ENCODE measurements at places on chromosomes 5 and 9.

- DNase-seq, result no peak
Observed at GRCh38 chr5:151153766-151154272, 3.8 kb downstream of the ANXA6 start.

- DNase-seq, result no peak
Observed at GRCh38 chr5:142262683-142263082, 62.1 kb downstream of the SPRY4 start.

- DNase-seq, result no peak
Observed at GRCh38 chr9:100350188-100350587, 2.6 kb downstream of the TEX10 start.

GRCh38 chr5:135076051-135076491 lies 42.0 kb upstream of the PITX1 start:
- no peak for DNase-seq

GRCh38 chr9:96874947-96875460 lies 20.7 kb upstream of the ZNF782 start:
- no peak for DNase-seq

GRCh38 chr5:73433982-73434342 lies 14.6 kb downstream of the FOXD1 start:
- DNase-seq, result no peak

GRCh38 chr5:133957591-133957990 lies 10.8 kb downstream of the C5orf15 start:
- DNase-seq, result no peak

DNA sequence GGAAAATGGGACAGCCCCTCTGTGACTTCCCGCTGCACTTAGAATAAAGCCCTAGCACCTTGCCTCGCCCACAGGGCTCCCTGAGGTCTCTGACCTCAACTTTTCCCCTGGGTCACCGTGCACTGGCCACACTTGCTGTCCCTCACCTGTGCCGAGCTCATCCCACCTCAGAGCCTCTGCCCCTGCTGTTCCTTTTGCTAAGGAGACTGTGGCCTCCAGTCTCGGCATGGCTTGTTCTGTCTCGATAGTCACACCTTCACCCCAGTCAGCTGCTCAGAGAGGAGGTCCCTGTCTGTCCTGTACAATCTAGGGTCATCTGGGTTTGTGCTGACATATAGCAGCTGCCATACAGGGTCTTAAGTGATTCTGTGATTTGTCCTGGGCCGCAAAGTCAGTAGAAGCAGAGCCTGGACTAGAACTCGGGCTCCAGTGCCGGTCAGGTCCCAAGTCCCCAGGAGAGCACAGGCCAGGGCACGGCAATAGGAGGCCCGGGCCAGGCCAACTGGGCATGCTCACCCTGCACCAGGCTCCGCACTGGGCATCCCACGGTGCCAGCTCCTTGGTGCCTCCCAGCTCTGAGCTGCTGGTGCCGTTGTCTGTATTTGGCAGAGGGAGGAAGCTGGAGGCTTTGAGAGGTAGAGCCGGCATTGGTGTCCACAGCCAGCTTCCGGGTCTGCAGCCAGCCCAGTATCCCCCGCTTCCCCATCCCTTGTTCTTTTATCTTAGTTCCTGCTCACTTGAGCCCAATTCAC lies 35.2 kb downstream of the NCS1 start:
- DNase-seq, result no peak

DNA sequence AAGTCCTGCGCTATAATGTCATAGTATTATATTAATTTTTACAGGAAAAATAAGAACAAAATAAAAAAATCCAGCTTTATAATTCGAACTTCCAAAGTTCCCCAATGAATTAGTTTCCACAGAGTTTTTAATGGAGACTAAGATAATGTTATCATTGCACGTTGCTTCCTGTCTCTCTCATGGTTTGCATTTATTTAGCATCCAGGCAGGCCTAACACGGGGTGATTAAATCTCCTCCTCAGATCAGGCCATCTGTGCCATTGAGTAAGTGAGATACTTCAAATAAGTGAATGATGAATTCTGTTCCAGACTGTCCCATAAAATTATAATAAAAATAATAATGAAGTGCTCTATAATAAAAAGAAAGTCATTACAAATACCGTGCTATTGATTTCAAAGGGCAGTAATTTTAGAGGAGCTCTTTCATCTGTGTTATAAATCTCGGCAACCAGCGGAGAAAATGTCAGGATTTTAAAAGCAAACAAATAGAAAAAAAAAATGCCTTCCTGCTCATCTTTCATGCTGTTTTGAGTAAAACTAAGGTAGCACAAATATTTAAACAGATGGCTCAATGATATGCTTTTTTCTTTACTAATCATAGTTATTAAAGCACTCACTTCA lies 570.6 kb upstream of the ZNF608 start:
- no peak for DNase-seq

GRCh38 chr5:27328480-27328879 lies 290.1 kb upstream of the CDH9 start:
- no peak for DNase-seq

- DNase-seq, result no peak
Observed at GRCh38 chr9:135914921-135915320, 7.6 kb upstream of the CAMSAP1 start.

- DNase-seq, result no peak
Observed at GRCh38 chr9:4334410-4334813, 34.5 kb upstream of the GLIS3 start.

GRCh38 chr5:131810510-131811249 lies 13.9 kb upstream of the FNIP1 start:
- no peak for DNase-seq

DNA sequence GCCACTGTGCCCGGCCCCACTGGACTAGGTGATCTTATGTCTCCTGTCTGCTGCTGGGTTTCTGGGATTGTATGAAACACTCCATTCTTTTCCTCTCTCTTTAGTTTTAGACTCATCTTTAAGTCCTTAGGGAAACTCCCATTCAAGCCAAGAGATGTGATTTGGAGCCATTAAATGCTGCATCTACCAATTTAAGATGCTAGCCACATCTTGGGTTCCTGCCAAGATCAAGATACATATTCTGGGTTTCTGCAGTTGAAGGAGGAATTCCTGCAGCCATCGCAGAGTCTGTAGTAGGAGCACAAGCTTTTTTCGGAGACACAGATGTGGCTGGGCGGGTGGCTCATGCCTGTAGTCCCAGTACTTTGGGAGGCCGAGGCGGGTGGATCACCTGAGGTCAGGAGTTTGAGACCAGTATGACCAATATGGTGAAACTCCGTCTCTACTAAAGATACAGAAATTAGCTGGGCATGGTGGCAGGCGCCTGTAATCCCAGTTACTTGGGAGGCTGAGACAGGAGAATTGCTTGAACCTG lies 23.2 kb downstream of the STXBP1 start:
- DNase-seq, result no peak

DNA sequence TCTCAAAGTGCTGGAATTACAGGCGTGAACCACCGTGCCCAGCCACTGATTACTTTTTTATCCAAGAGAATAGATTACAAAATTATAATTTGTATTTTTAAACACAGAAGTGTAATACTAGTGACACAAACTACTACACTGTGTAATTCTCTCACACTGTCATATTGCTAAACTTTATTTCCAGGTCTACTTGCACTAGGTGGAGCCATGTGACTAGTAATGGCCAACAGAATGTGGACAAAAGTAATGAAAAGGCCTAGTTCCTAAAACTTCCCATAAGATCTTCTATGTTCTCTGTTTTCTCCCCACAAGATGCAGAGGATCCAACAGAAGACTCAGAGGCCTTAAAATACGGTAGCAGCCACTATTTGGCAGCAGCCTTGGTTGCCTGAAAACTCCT lies 27.3 kb downstream of the NADK2 start:
- no peak for DNase-seq

- DNase-seq, result no peak
Observed at GRCh38 chr5:178434016-178434761, 156.0 kb downstream of the COL23A1 start.

GRCh38 chr9:12681620-12682019 lies 11.6 kb upstream of the TYRP1 start:
- DNase-seq, result no peak

GRCh38 chr9:86046071-86046636 lies 53.2 kb downstream of the GOLM1 start:
- no peak for DNase-seq

- DNase-seq, result no peak
Observed at GRCh38 chr9:83754383-83754977, 46.7 kb upstream of the UBQLN1 start.

GRCh38 chr9:7935681-7936080 lies 136.1 kb upstream of the DMAC1 start:
- no peak for DNase-seq

DNA sequence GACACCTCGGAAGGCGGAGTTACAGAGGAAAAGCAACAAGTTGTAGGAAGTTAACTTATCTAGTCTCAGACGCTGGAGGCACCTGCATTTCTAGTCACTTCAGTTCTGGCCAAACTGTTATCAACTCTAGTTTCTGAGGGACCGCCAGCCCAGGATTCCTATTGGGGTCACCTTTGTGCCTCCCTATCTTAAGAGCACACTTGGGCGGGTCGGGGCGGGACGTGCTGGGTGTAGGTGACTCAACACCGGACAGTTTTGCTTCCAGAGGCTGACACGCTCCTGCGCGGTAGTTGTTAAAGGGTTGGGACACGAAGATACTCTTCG lies 679 bp upstream of the KDM4C start:
- peak; percentile 46 for DNase-seq

GRCh38 chr9:94084314-94084713 lies at the start of gene PTPDC1:
TSS of gene PTPDC1 (plus strand) at chr9:94084464. CDS start at chr9:94084531, 67 bp downstream.
- DNase-seq, result no peak

DNA sequence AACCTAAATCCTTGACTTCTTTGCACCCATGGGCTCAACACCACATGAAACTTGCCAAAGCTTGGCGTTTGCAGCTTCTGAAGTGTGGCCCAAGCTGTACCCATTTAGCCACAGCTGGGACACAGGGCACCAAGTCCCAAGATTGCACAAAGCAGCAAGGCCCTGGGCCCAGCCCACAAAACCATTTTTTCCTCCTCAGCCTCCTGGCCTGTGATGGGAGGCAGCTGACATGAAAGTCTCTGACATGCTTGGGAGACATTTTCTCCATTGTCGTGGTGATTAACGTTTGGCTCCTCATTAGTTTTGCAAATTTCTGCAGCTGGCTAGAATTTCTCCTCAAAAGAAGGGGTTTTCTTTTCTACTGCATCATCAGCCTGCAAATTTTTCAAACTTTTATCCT lies 32.0 kb downstream of the ACTL7B start:
- no peak for DNase-seq

DNA sequence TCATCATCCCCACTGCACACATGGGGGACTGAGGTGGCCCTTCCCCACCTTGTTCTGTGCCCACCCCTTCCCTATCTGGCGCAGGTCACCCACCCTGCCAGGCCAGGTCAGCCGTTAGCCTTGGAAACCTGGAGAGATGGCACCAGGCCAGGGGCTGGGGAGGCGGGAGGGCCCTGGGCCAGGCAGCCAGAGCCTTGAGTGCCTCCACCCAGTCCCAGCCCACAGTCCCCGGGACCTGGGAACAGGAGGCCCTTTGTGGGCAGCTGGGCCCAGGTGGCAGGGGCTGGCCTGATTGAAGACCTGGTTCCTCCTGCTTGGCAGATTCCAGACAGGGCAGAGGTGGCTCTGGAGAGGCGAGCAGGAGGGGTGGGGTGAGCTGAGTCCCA lies 70.6 kb downstream of the LRSAM1 start:
- no peak for DNase-seq

DNA sequence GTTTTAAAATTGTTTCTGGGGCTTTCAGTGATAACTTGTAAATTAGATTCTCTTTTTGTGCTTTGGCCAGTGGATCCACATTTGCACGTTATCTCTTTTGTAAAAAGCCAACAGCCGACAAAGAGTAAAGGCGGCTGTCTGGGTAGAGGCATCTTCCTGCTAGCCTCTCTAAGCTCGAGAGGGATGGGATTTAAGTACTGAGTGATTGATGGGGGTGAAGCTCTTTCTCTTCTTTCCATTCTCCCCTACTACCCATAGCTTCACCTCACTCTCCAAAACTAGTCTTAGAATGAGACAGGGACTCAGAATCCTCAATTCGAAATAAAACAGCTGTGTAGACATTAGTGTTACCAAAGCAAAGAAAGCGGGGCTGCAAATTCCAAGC lies 3.4 kb downstream of the PBX3 start:
- DNase-seq, result no peak

GRCh38 chr5:143350751-143351602 lies 52.5 kb downstream of the NR3C1 start:
- no peak for DNase-seq

DNA sequence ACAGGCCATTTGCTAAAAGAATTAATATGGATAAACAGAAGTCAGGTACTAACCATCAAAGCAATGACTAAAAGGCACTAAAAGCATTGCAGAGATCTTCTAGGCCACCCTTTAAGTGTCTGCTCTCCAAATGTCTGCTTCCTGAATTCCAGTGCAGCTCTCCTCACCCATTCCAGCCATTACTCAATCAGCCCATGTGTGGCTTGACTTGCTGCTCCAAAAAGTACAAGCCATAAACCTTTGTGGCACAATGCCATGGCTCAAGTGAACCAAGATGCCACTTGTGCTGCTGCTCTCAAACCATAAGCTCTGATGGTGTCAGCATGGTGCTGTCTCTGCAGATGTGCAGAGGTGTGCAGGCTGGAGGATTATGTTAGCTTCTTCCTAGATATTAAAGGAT lies 290.2 kb upstream of the POU5F2 start:
- DNase-seq, result no peak

- DNase-seq, result no peak
Observed at GRCh38 chr5:97554977-97555643, 372.1 kb upstream of the RIOK2 start.

DNA sequence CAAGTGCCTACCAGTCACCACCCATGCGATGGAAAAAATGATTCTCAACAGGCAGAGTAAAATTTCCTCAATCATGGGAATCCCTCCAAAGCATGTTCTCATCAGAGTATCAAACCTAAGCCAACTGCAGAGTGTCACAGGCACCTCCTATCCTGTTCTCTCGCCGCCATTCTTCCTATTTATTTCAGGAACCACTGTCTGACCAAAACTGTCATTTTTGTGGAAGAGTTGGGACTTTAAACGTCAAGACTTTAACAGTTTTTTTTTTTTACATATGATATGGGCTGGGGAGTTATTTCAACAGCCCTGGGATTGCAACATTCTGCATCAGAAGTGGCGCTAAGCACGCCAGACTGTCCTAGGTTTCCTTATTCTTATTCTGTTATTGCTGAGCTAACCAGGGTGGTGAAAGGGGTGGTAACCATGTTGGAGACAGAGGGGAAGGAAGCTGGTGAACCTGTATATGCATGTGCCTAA lies 29.5 kb downstream of the PFDN1 start:
- DNase-seq, result no peak

- DNase-seq, result no peak
Observed at GRCh38 chr5:151870820-151871219, 53.8 kb downstream of the GLRA1 start.

DNA sequence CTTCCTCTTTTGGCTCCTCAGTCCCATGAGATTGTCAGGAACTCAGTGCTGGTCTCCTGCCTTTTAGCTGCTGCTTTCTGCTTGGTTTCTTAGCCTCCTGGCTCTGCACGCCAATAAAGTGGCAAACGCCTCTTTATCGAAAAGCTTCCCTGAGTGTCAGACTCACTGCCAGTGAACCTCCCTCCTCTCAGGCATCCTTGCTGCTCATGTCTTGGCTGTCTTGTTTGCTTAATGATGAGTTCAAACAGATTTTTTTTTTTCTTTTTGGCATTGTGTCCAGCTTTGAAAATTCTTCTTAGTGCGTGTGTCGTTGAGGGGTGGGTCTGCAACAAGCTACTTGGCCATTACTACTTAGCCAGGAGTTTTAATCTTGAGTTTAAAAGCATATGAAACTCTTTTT lies 14.9 kb downstream of the RASGRF2 start:
- no peak for DNase-seq

All from stimulated activated CD8-positive, alpha-beta memory T cell treated with anti-CD3 and anti-CD28 coated beads, Interleukin-7, amount 100 ng/mL, for 24 hours (primary cell).